ENCODE measurements at places on chromosomes 2 and 18.

GRCh38 chr18:38454764-38455469, 889.3 kb upstream of the CELF4 start:
- no peak for DNase-seq

DNA sequence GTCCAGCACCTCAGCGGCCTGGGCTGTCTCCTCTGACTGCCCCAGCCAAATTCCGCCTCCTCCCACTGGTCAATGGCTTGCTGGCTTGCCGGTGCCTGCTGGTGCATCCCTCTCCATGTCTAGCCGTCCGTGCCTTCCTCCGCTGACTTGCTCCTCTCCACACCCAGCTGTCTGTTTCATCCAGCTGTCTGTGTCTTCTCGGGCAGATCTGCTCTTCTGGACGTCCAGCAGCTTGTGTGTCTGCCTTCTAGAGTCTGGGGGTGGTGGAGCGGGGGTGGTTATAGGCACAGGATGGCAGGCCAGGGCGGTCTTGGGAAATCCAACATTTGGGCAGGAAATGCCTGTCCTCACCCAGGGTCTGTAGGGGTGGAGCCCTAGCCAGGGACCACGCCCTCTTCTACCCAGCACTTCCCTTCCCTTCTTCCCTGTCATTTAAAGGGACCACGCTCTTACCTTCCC, 369.2 kb downstream of the GALNT13 start:
- no peak for DNase-seq

DNA sequence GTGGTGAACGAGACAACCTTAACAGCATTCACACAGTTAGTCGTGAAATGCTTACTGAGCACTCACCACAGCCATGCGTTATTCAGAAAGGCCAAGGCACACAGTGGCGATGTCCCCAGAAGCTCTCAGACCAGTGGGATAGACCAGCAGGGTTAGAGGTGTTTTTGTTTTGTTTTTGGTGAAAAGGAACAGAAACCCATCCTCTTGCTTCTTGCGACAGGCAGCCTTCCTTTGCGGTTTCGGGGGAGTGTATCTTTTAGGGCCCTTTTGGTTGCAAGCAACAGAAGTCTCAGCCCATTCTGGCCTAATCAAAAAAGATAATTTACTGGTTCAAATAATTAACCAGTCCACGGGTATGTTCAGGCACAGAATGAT, 4.7 kb downstream of the GNLY start:
- no peak for DNase-seq

GRCh38 chr2:234343372-234343771, 153.5 kb downstream of the ARL4C start:
- DNase-seq = no peak

- no peak for DNase-seq
Observed at GRCh38 chr2:237254369-237254861, 159.5 kb downstream of the COL6A3 start.

Measured in CD4-positive, CD25-positive, alpha-beta regulatory T cell (primary cell).